ENCODE measurements at places on chromosomes 1 and 21.

DNA sequence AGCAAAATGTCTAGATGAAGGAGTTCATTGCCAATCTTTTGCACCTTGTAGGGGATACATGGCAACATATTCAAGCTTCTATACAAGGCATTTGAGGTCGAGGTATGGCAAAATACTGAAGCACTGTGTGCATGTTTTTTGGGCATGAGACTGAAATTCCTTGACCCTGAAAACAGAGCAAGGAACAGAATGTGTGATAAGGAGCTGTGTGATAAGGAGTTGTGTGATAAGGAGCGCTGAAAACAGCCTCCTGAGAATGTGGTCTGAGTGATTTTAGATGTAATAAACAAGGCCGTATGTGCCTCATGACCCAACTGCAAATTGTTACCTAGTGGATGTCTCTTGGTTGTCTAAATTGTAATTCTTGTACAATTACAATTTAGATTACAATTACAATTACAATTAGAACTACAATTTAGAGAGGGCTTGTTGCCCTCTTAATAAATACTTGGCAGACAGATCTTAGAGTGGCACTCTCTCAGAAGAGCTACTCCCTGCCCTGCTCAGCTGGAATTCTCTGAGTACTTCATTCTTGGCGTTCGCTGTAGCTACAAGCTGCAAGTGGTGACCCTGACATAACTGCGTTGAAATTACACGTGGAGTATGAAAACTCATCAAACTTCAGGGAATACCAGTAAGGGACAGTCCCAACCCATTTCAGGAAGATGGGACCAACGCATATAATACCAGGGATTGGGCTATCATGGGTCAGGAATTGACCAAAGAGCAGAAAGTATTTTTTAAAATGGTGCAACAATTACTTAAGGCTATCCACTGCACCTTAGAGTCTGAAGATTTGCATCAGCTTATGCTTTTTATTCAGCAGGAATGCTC is 20.0 kb upstream of the ITLN1 start:
- DNase-seq: no peak

- DNase-seq: no peak
These were observed 327.3 kb upstream of the AJAP1 start for GRCh38 chr1:4327142-4327541.

- DNase-seq: no peak
These were observed 17.3 kb downstream of the PI4KB start for GRCh38 chr1:151309811-151310323.

DNA sequence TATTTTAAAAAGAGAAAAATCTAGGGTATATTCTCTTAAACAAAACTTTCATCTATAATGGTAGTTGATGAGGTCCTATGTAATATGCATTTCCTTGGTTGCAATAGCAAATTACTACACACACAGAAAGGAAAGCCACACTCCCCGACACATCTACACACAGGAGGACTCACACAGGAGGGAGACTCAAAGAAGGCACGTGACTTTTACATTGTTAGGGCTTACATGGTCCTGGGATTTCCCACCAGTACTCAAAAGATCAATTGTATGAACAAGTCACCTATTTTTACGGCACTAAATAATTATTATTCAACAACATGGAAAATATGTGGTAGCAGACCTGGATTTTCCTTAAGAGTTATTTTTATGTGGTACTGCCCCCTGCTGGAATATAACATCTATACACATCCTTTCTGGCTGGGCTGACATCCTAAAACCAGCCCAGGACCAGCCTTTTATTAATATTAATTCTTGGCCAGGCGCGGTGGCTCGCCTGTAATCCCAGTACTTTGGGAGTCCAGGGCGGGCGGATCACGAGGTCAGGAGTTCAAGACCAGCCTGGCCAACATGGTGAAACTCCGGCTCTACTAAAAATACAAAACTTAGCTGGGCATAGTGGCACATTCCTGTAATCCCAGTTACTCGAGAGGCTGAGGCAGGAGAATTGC is 33.9 kb upstream of the LGALS8 start:
- no peak for DNase-seq

DNA sequence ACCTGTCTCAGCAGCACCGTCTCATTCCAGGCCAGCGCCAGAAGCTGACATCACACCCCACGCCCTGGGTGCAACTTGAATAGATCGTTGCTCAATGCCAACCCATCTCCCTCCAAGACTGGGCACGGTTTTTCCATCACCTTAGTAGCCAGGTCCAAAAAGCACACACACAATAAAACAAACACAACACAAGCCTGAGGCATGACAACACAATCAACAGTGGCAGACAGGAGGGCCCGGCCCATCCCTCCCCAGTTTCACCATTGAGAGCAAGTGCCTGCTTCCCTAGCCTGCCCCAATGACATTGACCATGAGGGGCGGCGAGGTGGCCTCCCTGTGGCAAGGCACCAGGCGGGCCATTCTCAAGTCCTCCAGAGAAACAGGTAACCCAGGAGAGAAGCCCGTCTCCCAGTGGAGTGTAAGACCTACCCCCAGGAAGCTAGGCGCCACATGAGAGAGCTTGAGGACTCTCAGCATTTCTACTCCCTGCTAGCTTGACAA is 2.7 kb downstream of the IFFO2 start:
- no peak for DNase-seq

DNA sequence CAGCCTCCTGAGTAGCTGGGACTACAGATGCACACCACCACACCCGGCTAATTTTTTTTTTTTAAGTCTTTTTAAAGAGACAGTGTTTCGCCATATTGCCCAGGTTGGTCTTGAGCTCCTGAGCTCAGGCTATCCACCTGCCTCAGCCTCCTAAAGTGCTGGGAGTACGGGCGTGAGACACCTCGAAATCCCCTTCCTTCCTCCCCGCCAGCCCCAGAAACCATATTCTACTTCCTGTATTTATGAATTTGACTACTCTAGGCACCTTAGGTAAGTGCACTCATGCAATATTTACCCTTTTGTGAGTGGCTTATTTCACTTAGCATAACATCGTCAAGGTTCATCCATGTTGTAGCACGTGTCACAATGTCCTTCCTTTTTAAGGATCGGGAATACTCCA is 6.9 kb upstream of the LRP8 start:
- no peak for DNase-seq

DNA sequence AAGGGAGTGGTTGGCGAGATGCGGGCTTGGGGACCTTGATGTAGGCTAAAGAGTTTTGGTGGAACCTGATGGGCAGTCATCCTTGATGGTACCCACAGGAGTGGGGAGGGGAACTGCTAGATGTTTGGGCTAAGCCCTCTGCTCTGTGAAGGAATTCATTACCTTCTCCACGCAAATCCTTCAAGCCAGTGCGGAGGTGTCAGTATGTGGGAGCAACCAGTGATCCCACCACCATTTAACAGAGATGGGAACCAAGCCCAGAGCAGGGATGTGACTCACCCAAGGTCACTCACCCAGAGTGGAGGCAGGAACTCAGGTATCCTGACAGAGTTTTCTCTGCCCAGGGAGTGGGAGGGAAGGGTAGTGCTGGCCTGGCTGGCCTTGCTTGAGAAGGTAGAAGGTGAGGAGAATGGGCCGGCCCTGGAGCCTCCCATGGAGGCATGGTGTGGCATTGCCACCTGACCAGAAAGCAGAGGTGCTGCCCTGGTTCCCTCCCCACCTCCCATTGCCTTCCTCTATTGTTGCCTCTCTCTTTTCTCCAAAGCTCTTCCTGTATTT is 51.2 kb upstream of the STUM start:
- no peak for DNase-seq

DNA sequence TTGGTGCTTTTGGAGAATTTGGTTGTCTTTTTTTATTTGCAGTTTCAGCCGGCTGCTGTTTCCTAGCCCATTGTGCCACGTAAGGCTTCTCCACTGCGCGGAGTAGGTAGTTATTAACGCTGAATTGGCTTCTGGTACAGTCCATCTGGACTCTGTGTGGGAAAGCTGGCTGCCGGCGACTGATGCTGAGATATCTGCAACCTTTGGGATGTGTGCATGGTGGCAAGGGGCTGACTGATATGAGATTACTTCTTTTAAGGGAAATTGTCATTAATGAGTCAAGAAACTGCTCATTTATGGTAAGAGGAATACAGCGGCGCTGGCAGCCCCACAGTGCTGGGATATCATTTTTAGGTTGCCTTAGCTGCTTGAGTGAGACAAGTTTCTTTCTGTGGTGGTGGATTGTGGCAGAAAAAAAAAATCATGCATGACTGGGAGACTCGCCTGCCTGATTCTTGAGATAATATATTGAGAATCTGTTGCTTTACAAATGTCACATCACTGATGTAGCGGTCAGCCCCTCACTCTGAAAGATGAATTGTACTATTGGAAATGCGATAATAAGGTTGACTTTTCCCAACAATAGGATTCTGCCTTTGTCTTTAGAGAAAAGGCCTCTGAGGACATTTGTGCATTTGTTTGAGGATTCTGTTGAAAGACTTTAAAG is 2.5 kb upstream of the ELAVL4 start:
- DNase-seq: no peak

- DNase-seq: no peak
These were observed 2.0 kb downstream of the MAPKAPK2 start for GRCh38 chr1:206686478-206687249.
